Foreskin keratinocyte (primary cell): ENCODE measurements at places on chromosomes 5 and 9.

- DNase-seq: no peak
Measured at GRCh38 chr5:113205807-113206206, 229.0 kb downstream of the TSSK1B start.

DNA sequence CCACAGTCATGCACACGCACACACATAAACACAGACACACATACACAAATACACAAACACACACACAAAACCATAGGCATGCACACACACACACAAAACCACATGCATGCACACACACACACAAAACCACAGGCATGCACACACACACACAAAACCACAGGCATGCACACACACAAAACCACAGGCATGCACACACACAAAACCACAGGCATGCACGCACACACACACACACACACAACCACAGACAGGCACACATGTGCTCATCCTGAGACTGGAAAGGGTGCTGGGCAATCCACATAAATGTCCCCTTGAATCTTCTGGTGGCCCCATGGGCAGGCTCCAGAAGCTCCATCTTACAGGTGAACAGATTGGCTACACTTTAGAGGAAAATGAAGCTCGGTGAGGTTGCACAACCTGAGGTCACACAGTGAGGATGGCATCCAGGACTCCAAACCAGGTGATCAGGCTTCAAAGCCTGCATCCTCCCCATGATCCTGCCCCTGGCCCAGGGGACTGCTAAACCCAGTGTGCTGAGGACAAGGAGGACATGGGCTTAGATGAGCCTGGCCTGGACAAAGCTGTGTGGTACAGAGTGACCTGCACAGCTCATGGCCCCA, 144.8 kb downstream of the GADD45G start:
- DNase-seq: no peak

DNA sequence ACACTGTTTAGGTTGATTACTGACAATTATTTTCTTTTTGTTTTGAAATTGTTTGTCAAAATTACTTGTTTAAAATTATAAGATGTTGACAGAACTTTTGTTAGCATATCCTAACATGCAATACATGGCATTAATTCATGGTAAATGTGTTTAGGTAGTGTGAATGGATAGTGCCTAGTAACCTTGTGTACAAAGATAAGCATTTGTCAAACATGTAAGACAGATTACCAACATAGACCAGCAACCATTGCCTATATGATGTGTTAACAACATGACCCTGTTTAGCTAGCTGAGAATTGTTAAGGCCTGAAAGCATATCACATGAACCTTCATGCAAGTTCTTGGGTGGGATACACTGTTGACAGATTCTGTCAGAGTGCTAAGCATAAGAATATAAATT, 13.4 kb downstream of the MAN2A1 start:
- no peak for DNase-seq

- no peak for DNase-seq
Measured at GRCh38 chr5:113100981-113101380, 124.4 kb downstream of the DCP2 start.

GRCh38 chr9:133825555-133826218, 87.5 kb upstream of the SARDH start:
- DNase-seq: no peak

DNA sequence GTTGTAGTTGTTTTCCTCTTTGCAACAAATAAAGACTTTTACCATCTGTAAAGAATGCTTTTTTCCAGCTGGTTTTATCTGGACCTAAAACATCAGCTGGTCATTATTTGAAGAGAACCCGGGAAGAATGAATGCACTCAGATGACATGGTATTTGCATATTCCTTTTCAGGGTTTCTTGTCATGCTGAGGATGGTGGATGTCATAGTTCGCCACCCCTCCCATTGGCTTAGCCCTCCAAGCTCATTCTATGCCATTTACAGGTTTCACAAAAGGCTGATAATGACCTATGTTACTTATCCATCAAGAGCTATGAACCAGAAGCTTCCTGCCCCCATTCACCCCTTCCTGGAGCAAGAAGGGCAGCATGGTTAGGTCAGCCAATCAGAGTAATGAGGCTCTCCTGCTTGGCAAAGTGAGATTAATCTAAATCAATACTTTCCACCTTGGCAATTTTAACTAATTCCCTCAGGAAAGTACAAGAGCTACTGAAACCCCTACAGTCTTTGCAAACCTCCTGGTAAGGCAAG, 440.5 kb upstream of the TLE4 start:
- DNase-seq: no peak

DNA sequence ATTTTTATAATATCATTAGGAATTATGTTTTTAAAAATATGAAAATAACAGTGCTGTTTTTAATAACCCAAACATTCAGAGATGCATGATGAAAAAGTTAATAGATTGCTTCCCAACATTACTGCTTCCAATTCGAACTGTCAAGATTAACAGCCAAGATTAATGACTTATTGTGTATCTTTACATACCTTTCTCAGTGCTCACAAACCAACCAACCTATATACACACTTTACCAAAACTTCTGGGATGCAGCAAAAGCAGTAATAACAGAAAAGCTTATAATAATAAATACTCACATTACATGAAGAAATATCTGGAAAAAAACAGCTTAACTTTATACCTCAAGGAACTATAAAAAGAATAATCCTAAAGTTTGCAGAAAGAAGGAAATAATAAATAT, 82.1 kb downstream of the TMEM232 start:
- no peak for DNase-seq

GRCh38 chr9:546797-547223, 294.7 kb upstream of the DMRT1 start:
- no peak for DNase-seq

GRCh38 chr5:68749077-68749476, 344.7 kb upstream of the SLC30A5 start:
- no peak for DNase-seq

DNA sequence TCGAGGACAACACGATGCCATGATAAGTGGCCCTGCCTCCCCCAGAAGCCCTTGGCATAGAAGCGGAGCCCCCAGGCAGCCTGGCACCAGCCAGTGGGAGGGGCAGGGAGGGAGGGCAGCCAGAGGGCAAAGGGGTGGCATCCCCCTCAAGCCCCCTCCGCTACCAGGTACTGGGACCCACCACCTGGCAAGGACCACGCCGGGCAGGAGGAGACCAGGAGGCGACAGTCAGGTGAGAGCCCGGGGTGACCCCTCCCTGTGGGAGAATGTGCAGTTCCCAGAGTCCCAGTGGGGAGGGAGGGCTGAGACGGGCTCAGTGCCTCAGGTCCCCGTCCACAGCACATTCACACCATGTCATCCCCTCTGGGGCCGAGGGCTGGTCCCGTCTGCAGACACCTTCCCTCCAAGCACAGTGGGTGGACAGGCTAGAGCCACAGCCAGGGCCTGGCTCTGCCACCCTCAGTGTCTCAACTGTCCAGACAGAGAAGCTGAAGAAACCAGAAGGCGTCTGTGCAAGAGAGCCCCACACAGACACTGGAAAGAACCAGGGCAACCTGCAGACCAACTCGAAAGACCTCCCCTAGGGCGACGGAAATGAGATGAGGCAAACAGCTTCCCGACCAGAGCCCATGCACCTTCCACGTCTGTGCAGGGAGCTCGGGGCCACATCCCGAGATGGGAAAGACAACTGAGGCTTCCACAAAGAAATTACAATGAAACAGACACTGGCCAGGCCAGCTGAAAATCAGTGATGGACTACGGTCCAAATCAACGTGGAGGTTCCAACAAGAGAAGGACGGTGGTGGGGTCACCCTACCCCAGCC, 11.1 kb downstream of the BRD3 start:
- no peak for DNase-seq

DNA sequence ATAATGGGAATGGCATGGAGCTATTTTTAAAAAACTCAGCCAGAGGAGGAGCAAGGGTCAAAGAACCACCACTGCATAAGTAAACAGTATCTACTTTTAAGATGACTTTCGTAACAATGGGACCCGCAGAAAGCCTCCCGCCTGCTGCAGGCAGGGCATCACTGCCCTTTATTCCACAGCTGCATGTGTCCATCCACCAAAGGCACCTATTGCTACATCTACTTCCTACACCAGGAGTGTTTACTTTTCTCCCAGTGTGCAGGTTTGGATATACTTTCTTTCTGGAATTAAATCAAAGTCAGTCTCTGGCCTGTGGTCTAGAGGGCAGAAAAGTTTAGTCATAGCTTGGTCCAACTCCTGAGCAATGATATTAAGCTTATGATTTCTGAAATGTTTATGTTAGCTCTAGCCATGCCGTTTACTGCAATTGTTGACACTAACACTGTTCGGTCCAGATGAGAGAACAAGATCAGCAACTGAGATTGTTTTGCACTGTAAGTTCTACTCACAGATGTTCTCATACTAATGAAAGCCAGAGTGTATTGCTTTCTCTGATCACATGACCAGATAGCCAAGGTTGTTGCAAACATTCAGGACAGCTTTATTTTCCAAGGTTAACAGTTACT, 391.5 kb downstream of the FGF10 start:
- no peak for DNase-seq

- DNase-seq: no peak
Measured at GRCh38 chr9:5111696-5112095, 73.7 kb downstream of the INSL6 start.

DNA sequence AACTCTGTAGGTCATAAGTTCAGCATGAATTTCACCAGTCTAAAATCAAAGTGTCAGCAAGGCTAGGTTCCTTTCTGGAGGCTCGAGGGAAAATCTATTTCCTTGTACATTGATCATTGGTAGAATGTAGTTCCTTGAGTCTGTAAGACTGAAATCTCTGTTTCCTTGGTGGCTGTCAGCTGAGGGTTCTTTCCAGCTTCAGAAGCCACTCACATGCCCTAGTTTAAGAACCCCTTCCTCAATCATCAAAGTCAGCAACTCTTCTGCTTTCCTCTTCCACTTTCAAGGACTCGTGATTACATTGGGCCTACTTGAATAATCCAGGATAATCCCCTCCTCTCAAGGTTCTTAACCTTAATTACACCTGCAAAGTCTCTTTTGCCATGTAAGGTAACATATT, 4.9 kb upstream of the SCAMP1 start:
- DNase-seq: no peak

- DNase-seq: no peak
Measured at GRCh38 chr9:94827584-94828304, 101.2 kb downstream of the AOPEP start.
